IPS DF 6.9 (cell line): ENCODE measurements at places on chromosomes 1 and 21.

- no peak for DNase-seq
These were observed 2.8 kb downstream of the FCRL6 start for GRCh38 chr1:159804924-159805323.

- no peak for DNase-seq
These were observed 214.5 kb upstream of the CAMK1G start for GRCh38 chr1:209368864-209369598.

- no peak for DNase-seq
These were observed 36.4 kb upstream of the HHAT start for GRCh38 chr1:210292231-210292871.

GRCh38 chr1:57468641-57469523 is 45.0 kb upstream of the DAB1 start:
- DNase-seq = no peak

GRCh38 chr1:92323473-92324453 is 24.9 kb downstream of the RPAP2 start:
- DNase-seq = no peak

DNA sequence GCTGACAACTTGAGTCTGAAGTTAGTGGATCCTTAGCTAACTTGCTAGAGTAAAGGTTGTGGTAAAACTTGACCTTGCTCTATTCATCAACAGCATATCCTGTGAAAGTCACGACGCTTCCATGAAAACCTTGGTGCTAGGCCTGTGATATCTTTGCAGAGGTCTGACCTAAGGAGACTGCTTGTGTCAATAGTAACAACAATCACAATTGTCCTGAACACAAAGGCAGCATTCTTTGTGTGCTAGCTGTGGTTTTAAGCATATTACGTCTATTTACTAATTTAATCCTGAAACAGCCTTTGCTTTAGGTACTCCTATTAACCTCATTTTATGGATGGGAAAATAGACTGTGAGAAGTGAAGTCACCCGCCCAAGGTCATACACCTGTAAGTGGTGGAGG is 2.8 kb upstream of the CLDN14 start:
- no peak for DNase-seq

GRCh38 chr1:29096231-29096886 is 27.3 kb downstream of the TMEM200B start:
- no peak for DNase-seq

DNA sequence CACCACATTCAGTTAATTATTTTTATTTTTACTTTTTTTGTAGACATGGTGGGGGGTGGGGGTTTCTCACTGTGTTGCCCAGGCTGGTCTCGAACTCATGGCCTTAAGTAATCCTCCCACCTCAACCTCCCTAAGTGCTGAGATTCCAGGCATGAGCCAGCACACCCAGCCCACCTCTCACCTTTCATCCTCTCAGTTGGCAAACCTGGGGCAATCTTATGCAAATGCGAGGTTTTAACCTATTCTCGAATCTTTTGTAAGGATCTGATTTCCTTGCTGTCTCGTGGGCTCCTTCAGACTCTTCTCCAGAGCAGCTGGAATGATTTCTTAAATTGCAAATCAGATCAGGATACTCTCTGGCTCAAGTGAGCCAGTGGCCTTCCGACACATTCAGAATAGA is 7.1 kb upstream of the SLC2A7 start:
- DNase-seq = no peak

DNA sequence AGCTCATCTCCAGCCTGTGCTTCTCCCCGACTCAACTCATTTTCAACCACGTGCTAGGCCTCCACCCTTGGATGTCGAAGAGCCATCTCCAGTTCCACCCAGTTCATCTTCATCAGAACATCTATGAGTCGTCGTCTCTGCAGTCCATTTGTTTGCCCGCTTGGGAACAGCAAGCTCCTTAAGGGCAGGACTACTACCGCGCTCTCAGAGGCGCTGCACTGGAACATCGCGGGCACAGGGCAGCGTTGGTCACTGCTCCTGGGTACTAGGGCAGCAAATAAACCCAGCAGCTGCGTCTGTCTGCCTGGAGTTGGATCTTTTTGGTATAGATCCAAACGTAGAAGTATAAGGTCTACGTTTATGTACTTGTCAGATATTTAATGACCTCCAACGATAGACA is 478 bp upstream of the PRDM2 start:
- DNase-seq = no peak

DNA sequence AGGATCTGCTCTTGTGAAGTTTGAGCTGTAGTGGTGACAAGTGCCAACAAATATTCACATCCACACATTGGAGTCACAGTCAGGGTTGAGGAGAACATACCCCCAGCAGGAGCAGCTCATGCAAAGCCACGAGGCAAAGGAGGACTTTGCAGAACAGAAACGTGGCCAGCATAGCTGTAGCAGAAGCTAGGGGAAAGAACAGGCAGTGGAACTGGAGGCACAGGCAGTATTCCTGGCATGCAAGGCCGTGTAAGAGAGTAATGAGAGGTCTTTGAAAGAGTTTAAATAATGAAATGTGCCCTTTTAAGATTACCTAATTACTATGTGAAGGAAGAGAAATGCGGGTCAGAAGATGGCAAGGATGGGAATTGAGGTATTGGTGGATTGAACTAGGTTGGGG is 40.9 kb upstream of the IKBKE start:
- no peak for DNase-seq
